ENCODE measurements at places on chromosomes 16 and 17.
A peak's percentile ranks its signal among the peaks of the same experiment; 100 is the strongest.

GRCh38 chr17:16269658-16270057, 52.6 kb downstream of the PIGL start:
- DNase-seq: no peak

DNA sequence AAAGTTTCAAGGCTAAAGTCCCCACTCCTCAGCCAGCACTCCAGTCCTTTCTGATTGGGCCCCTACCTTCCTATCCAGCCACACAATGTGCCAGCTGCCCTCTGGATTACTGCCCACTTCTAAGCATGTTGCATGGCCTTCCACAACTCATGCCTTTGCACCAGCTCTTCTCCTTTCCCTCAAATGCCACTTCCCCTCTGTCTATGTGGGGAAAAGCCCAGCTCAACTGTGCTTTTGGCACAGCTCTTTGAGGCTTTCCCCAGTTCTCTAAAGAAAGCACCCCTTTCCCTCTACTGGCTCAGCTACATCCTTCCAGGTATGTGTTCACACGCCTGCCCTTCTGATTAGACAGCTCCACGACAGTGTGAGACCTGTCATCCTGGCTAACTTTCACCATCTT, 18.5 kb downstream of the GTF3C1 start:
- DNase-seq: no peak

- no peak for DNase-seq
Observed at GRCh38 chr16:2236337-2237101, at the start of gene DNASE1L2. TSS of gene DNASE1L2 (plus strand) at chr16:2236444. CDS start at chr16:2236817, 373 bp downstream.

DNA sequence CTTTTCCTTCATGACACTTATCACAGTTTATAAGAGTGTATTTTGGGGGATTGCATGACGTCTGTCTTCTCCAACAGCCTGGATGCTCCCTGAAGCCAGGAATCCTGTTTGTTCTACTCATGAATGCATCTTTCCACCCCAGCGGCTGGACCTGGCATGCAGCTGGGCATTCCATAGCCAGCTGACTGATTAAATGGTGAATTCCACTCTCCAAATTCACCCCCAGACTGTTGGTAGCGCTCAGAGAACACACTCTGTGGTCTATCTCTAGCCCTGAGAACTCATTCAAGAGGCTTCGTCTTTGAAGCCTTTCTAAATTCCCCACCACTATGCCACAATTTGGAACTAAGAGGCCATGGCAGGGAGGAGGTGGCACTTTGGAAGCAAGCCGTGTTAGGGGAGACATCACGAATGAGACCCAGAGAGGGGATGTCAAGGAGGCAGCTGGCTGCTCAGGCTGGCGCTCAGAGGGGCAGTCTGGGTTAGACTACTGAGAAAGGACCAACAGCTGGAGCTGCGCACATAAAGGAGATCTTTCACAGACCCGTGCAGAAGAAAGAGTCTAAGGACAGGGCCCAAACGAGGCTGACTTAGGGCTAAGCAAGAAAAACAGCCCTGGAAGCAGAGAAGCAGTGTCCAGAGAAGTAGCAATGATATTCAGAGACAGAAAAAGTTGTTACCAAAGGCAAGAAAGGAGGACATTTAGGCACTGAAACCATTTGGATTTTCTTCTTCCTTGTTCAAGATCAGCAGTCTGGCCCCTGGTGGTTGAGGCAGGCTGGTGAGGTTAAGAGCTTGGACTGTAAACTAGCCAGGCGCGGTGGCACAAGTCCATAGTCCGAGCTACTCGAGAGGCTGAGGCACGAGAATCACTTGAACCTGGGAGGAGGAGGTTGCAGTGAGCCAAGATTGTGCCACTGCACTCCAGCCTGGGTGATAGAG, 42.4 kb upstream of the ZNF629 start:
- DNase-seq: no peak

- no peak for DNase-seq
Observed at GRCh38 chr17:67974598-67975066, 21.6 kb downstream of the C17orf58 start.

GRCh38 chr16:87336434-87337240, 19.4 kb upstream of the C16orf95 start:
- DNase-seq: no peak

DNA sequence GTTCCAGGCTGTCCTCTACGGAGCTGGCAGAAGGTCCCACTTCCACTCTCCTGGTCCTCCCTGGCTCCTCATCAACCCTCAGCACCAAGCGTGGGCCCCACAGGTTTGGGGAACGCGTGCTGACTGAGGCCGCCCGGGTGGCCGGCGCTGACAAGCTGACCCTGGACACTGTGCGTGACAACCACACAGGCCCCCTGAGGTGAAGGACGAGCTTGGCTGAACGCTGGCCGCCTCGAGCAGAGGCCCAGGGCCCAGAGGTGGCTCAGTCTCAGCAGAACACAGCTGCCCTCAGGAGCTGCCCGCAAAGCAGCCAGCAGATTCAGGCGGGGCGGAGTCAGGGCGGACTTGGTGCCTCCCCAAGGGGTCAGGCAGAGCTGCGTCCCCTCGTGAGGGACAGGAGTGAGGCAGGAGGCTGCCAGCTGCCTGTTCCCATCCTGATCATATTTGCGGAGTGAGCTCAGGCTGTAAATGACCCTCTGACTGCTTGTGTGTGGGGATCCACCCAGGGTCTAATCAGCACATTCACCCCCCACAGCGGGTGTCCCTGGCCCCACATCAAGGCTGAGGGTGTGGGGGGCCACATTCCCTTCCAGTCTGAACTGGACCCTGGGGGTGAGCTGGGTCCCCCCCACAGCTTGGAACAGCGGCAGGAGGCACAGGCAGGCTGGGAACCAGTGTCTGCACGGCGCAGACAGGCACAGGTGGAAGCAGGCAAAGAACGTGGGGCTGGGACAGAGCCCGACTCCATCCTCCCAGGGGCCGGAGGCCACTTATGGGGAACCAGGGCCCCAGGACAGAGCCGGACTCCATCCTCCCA, 105.1 kb upstream of the METRNL start:
- peak; percentile 6 for DNase-seq

DNA sequence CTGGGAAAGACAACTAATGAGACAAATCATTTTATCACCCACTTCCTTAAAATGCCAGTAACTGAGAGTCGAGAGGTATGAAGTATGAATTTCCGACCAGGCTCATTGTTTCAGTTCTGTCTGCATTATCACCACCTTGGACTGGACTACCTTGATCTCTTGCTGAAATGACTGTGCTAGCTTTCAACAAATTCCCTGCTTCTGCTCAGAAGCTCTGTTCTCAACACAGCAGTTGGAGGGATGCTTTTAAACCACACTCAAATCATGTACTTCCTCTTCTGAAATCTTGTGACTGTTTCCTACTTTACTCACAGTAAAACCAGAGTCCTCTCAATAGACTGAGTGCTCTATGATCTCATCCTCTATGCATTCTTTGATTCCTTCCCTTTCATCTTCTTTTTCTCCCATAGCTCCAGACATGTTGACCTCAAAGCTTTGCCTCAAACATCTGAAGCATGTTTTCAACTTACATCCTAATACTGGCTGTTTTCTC, 195.8 kb downstream of the KCNJ2 start:
- DNase-seq: no peak

- no peak for DNase-seq
Observed at GRCh38 chr17:78268191-78268874, 36.9 kb downstream of the TMEM235 start.

GRCh38 chr16:56749672-56750491, 20.0 kb downstream of the NUP93 start:
- no peak for DNase-seq

DNA sequence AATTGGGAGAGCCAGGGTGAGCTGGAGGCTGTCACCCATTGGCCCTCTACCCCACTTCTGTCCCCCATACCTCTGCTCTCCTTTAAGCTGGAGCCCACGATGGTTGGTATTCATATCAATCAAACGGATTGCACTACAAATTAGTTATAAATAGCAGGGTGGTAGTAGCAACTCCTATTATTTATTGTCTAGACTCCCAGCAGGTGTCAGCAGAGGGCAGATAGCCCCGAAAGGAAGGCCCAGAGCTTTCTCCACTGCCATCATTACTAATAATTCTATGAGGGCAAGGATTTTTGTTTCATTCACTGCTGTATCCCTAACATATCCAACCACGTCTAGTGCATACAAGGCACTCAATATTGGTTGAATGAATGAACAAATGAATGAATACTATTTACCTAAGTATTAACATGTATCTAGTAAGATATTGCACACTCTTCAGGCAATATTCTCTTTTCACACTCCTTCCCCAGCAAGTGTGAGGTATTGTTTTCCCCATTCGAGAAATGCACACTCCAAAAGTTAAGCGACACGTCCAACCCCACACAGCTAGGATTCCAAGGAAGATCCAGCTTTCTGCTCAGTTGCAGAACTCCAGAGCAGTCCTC, 6.3 kb downstream of the C17orf50 start:
- DNase-seq: no peak

GRCh38 chr17:55533608-55534007, 22.4 kb upstream of the SMIM36 start:
- DNase-seq: no peak

- DNase-seq: no peak
Observed at GRCh38 chr17:74118504-74118903, 85.0 kb upstream of the RPL38 start.

- no peak for DNase-seq
Observed at GRCh38 chr16:27690608-27691007, 140.7 kb downstream of the KATNIP start.

- no peak for DNase-seq
Observed at GRCh38 chr16:3599922-3600321, 11.5 kb downstream of the SLX4 start.

DNA sequence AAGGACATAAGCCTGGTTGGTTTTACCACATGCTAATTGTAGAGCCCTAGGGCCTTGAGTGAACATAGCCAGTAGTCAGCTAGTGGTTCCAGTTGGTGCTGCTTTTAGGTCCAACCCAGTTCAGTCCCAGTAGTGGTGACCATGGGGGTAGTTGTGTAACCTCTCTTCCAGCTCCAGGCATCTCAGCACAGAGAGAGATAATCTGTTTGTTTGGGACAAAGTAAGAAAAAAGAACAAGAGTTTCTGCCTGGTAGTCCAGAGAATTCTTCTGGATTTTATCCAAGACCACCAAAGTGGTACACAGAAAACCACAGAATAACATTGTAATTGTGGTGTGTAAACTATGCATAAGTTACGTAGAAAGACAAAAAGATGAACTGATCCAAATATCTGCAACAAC, 5.2 kb upstream of the CCL13 start:
- DNase-seq: no peak

- no peak for DNase-seq
Observed at GRCh38 chr17:31566992-31567373, 175.5 kb downstream of the RAB11FIP4 start.

DNA sequence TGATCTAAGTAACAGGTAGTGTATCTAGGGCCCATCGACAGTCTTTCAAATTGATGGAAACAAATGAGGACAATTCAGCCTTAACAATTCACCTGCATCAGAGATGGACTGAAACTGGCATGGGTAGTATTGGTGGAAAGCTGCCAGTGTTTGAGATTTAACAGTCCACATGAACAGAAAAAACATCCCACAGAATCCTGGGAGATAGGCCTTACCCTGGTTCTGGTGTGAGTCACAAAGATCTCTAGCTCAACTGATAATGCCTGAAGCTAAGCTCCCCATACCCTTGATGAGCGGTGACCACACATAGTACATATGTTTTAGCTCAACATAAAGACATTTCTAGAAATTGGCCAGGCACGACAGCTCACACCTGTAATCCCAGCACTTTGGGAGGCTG, 21.9 kb downstream of the CRK start:
- no peak for DNase-seq

DNA sequence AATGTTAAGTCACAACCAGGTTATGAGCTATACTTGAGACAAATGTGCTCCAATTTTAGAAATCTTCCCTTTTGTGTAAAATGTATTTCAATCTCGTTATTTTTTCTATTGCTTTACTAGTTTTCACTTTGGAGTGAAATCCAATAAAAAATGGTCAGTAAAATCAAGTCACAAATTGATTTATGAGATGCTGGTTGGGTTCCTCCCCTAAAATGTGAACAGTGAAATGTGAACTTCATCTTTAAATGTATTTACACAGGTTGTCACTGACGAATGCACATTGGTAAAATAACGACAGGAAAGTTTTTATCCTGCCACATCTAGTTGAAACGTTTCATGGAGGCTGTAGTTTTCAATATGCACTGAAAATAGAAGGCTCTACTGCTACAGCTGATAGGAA, 55.5 kb downstream of the COX10 start:
- DNase-seq: no peak
